Activated CD8-positive, alpha-beta memory T cell treated with anti-CD3 and anti-CD28 coated beads, Interleukin-2, amount 10 ng/mL, durations not matched to agents 7 days and 5 days (primary cell): ENCODE measurements at places on chromosomes 2 and 18.

DNA sequence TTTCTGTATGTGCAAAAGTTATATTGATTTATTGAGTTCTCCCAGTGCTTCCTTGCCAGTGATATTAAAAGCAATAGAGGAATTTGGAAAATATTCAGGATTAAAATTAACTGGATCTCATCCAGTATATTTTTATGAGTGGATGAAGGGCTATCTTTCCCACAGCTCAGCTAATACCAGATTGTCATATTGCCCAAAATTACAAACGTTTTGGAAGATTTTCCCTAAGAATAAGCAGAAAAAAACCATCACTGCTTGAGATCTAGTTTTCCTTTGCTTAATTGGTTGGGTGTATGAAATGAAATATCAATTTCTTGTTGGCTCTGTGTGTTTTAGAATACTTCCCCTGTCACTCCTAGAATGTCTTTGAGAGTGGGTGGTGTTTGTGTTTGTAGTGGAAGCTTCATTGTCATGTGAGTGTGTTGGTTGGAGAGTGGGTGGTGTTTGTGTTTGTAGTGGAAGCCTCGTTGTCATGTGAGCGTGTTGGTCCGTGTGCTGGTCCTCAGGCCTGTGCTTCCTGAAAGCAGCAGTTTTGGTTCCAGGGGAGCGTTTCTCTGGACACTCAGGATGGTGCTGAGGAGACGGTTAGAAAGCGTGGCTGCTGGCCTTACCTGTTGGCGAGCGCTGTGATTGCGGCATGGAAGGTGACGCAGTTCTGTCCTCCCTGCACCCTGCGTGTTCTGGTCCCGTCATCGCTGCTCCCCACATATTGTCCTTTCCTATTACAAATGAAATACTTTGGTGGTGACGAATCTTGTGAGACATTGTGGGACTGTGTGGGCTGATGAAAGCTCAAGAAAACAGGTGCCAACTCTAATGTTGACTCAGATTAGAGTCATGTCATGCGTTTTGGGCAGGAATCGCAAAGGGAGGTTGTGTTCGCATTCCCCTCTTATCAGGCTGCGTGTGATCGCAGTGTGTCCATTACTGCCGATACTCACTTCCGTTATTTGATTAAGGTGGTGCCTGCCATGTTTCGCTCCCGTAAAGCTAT, 12.4 kb downstream of the ASB1 start:
- peak; percentile 55 for DNase-seq

DNA sequence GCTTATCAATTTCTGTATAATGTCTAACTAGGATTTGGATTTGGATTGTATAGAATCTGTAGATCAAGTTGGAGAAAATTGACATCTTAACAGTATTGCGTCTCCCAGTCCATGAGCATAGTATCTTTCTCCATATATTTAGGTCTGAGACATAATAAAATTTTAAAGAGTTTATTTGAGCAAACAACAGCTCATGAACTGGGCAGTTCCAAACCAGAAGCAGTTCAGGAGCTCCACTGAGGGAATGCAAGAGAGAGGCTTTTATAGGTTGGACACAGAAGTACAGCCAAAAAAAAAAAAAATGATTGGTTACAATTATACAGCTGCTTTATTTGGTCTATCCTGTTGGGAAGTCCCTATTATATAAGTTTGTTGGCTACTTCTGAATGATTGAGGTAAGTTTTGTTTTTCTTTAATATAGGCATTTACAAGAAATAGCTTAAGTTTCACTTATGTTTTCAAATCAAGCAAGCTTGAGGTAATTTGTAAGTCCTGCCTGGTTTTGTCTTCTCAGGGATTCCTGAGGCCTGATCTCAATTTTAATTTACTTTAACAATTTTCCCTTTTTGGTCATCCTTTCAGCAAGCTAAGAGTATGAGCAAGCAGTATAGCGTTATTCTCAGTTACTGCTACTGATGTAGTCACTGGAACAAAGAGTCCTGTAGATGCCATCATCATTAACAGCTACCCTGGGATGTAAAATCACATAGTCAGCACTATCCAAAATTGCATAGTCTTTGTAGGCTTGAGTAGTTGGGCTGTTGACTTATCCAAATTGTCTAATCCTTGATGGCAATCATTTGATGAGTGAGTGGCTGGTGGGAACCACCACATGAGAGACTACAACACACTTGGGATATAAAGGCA, 27.5 kb upstream of the RUFY4 start:
- DNase-seq = no peak

DNA sequence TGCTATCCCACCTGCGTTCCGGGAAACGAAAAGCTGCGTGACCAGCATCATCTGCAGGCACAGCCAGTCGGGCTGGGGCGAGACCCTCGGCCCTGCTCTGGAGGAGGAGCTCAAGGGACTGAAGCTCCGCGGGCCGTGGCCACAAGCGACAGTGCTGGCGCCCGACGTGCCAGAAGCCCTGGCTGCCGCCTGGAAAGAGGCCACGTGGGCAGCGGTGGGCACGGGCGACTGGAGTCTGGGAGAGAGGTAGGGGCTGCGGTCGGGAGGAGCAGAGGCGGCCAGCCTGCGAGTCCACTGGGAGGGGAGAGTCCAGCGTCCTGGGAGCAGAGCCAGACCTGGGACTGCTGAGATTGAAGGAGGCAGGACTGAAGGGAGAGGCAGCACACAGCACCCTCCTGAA, 9.2 kb downstream of the DTYMK start:
- DNase-seq = no peak

- DNase-seq = no peak
Observed at GRCh38 chr2:113724010-113724409, 32.4 kb downstream of the SLC35F5 start.

GRCh38 chr2:236342951-236343350, 78.7 kb upstream of the ASB18 start:
- DNase-seq = peak; percentile 8

- DNase-seq = no peak
Observed at GRCh38 chr18:68121826-68122225, 593.1 kb downstream of the TMX3 start.

- no peak for DNase-seq
Observed at GRCh38 chr18:74146756-74147155, 878 bp downstream of the FBXO15 start.

DNA sequence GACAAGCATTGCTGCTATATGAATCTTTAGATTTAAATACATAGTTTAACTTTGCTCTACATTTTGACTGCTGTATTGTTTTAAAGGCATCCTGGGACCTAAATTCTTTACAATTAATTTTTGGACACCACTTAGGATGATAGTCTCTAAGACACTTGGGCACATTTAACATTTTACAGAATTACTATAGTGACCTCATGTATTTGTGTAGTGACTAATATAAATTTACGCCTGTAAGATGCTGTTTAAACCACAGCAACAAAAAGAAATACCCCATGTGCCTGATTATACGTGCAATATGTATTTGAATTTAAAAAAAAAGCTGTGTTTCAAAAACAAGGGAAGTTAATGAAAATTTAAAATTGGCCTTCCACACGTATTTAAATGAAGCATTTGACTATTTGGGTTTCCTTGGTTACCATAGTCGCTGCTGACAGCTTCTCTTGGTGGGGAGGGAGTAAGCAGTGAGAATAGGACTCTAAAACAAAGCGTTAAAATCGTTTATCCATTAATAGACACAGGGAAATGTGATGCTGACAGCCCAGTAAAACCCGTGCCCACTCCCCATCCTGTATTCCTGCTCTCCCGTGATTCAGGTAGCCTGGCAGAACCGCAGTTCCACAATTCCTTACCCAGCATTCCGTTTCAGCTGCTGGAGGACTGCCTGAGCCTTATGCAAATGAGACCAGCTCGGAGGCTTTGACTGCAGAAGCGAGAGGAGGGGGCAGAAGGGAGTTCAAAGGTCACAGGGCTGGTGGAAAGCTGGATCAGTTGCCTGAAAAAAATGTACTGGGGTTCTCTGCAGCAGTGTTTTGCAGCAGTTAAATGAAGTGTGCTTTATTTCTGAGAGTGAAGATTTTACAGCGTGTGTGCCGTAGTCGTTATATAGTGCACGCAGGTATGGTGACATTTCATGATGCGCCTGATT, 104.3 kb downstream of the CSRNP3 start:
- DNase-seq = no peak

- DNase-seq = no peak
Observed at GRCh38 chr2:45352506-45352905, 258.6 kb downstream of the SRBD1 start.

DNA sequence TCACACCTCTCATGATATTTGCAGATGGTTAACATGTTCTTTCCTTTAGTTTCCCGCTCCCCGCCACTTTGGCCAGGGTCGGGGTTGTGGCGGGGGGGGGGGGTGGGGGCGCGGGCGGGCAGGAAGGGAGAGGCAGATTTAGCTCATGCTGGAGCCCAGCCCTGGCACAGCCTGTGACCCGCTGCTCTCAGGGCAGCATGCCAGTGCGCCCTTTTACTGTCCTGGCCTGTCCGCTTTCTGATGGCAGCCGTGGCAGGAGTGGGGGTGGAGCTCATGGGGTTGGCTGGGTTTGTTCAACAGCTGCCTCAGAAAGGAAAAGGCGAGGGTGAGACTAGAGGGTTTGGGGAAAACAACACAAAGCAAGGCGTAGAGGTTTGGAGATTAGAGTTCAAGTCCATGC, 56.1 kb downstream of the TNP1 start:
- no peak for DNase-seq

GRCh38 chr18:7152440-7152839, 34.8 kb upstream of the LAMA1 start:
- no peak for DNase-seq

- DNase-seq = no peak
Observed at GRCh38 chr2:72138011-72138881, 9.4 kb downstream of the CYP26B1 start.

DNA sequence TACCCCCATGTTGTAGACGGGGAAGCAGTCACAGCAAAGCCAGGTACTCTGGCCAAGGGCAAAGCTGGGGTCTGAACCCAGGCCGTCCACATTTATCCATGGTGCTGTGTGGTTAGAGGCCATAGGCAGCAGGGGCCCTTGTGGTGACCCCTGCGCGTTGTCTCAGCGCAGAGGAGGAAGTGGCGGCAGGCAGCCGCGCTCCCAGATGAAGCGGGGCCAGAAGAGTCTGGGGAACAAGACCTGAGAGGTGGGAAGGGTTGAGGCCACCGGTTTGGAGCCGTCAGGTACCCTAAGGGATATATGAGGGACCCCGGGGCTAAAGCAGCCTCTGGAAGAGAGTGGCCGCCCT, 770 bp downstream of the ZNF396 start:
- peak; percentile 56 for DNase-seq

DNA sequence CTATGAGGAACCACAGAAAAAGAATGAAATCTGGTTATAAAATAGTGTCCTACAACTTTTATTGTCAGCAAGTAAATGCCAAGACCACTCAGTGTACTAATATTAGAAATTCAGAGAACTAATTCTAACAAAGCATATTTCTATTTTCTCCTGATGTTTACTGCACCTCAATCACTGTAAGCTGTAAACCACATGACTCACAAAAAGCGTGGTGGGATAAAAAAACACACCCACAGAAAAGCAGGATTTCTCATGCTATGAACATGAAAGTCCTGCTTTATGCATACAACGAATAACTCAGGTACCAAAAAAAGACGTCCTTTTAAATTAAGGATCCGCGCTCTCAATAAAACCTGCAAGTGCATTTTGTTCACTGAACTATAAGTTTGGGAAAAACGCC, 797 bp downstream of the TXNL4A start:
- DNase-seq = no peak

DNA sequence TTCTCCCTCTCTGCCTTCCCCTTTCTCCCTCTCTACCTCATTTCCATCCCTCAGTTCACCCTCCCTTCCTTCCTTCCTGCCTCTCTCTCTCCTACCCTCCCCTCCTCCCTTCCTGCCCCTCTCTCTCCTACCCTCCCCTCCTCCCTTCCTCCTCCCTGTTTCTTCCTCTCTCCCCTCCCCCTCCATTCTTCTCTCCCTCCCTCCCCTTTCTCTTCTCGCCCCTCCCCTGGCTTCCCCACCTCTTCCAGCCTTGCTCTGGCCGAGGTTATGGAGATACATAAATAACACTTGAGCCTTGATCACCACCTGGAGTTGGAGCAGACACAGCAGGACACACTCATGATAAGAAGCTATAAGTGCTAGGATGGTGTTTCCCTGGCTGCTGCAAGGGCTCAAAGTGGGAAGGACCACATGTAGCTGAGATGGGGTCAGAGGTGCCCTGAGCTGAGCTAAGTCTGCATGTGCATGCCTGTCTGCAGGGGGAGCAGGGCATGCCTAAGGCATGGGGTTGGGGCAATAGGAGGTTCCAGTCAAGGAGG, 326.1 kb upstream of the HS6ST1 start:
- no peak for DNase-seq

- DNase-seq = no peak
Observed at GRCh38 chr2:227643990-227644551, 22.5 kb upstream of the SCYGR5 start.

- no peak for DNase-seq
Observed at GRCh38 chr2:39107156-39107555, 13.7 kb downstream of the SOS1 start.

- no peak for DNase-seq
Observed at GRCh38 chr2:38192976-38193375, 117.0 kb upstream of the CYP1B1 start.

GRCh38 chr2:159518321-159519005, 97.9 kb downstream of the BAZ2B start:
- DNase-seq = no peak

DNA sequence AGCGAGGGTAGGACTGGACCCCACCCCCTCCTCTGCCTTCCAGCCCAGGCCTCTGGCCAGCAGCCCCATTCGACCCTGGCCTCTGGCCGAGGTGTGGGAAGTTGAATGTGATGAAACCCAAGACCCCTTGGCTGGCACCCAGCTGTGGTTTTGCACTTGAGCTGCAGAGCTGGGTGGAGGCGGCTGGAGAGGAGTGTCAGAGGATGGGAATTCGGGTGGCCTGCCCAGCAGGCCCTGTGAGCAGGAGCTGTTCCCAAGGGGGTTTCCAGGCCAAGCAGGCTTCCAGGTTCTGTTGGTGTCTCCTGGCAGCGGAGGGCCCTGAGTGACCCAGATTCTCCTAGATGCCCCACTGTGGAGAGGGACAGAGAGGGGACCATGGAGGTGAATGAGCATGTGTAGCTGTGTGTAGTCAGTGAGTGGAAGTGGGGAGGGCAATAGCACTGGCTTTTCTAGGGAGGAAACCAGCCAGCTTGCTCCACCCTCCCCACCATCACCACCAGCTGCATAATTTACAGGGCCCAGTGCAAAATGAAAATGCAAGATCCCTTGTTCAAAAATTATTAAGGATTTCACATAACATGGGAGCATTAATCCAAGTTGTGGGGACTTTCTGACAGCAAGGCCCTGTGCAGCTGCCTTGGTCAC, 172.2 kb upstream of the HAAO start:
- no peak for DNase-seq

- no peak for DNase-seq
Observed at GRCh38 chr18:27652480-27653121, 467.5 kb upstream of the CHST9 start.

GRCh38 chr2:201182650-201183364, at the start of gene CASP10:
Gene CASP10 (plus strand): TSS chr2:201183141. CDS start chr2:201185778, 2,637 bp downstream.
- DNase-seq = peak; percentile 48
